ENCODE measurements at places on chromosomes 12 and 14.

DNA sequence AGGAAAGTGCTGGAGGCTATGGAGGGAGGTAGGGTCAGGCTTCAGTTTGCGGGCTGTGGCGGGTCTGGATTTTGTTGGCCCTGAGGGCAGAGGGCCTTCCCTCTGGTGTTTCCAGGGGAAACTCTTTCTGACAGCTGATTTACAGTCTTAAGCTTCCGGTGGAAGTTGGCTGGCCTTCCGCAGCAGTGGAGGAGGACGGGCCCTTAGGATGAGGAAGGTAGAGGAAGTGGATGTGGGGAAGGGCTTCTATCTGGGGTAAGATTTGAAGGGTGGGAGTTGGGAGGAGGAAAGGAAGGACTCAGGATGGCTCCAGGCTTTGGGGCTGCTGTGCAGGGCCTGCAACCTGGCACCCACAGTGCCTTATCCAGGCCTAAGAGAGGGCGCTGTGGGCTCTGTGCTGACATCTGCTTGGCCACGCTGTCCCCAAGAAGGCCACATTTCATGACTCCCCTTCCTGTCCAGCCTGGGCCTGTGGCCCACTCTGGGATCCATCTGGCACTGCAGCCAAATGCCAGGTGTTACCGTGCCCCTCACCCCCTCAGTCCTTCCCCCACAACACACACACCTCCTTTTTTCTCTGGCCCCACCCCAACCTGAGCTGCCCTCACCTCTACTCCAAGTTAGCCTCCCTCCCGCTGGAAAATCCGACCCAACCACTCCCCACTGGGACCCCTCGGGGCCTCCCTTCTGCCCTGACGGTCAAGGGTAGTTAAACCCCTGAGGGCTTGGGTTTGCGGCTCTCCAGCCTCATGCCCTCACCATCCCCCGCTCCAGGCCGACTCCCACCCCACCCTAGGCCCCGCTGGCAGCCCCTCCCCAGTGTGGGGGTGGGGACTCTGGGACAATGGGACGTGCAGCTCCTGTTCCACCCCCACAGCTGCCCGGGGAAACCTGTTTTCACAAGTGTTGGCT is 7.7 kb upstream of the PPP1R13B start:
- no peak for DNase-seq

DNA sequence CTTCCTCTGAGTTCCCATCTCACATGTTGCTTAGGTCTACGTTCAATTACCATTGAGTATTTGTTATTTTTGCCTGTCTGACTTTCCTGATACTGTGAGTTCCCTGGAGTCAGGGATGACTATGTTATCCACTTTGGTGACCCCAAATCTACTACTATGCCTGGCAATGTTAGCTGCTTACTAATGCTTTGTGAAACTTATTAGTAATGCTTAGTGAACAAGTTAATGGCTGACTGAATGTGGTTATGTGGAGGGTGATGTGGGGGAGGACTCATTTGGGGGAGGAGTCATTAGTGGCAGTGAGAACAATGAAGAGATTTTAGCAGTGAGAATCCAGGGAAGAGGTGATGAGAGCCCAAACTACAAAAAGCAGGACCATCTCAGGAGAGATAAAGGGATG is 121.6 kb downstream of the KTN1 start:
- DNase-seq: peak; percentile 87

DNA sequence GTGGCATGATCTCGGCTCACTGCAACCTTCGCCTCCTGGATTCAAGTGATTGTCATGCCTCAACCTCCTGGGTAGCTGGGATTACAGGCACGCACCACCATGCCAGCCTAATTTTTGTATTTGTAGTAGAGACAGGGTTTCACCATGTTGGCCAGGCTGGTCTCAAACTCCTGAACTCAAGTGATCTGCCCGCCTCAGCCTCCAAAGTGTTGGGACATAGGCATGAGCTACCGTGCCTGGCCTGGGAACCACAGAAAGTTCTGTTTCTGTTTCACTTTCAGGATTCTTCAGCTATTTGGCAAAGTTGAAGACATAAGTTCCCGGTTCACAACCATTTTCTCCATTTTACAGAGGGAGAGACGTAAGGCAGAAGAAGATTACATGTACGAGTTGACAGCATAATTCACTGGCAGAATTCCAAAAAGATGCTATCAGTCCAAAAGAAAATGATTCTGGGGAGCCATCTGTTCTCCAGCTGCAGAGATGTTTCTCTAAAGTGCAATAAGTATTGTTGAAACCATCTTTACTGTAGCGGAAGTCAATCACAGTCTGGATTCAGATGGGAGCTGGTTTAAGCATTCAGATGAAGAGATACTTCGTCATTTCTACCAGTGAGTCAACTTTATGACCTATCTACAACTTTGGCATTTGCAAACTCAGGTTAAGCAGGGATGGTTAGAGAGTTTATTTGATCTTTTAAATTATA is 8.1 kb upstream of the RNF34 start:
- DNase-seq: peak; percentile 54

GRCh38 chr14:36264595-36264994 is 55.8 kb downstream of the MBIP start:
- no peak for DNase-seq

GRCh38 chr12:40068416-40068815 is 37.5 kb downstream of the SLC2A13 start:
- no peak for DNase-seq

DNA sequence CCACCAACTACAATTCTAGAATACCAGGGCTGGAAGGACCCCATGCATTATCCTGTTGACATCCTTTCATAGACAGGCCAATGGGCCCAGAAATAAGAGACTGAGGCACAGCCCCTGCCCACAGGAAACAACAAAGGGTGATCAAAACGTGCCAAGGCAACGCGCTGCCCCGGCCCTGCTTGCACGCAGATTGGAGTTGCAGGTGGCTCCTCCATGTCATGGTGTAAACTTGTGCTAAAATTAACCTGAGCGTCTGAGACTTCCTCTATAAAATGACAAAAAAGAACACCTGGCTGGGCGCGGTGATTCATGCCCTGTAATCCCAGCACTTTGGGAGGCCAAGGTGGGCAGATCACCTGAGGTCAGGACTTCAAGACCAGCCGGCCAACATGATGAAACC is 30.1 kb downstream of the SPRING1 start:
- DNase-seq: no peak

GRCh38 chr12:54405106-54405505 is 14.0 kb downstream of the ITGA5 start:
- no peak for DNase-seq

- DNase-seq: peak; percentile 81
Observed at GRCh38 chr14:34081101-34081575, 130.3 kb upstream of the EGLN3 start.

- DNase-seq: no peak
Observed at GRCh38 chr12:105945880-105946279, 192.9 kb downstream of the NUAK1 start.

DNA sequence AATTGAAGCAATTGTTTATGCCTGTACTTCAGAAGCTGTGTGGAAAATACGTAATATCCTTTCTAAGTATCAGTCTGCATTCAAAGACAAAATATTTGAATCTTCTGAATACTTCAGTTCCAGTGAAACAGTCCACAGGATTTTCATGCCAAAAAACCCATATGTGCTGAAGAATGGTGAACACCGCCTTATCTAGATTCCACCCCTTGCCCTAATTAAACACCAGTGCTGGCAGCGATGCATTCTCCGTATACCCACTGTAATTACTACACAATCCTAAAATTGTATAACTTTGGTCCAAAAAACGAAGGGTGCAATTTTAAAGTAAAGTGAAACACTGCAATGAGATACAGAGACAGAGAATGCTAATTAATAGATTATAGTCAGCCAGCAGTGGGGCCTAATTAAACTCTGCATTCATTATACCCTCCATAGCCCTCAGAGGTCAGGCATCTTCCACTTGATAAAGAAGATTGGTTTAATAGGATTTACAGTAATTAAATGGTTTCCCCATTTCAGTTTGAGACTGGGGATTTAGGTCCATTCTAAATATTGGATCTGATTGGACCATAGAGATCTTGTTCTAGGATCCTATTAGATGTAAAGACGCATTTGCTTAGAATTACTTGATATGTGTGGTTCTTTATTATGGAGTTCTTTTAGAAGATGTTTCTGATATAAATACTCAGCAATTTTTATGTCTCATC is 43.9 kb downstream of the ERC1 start:
- no peak for DNase-seq

DNA sequence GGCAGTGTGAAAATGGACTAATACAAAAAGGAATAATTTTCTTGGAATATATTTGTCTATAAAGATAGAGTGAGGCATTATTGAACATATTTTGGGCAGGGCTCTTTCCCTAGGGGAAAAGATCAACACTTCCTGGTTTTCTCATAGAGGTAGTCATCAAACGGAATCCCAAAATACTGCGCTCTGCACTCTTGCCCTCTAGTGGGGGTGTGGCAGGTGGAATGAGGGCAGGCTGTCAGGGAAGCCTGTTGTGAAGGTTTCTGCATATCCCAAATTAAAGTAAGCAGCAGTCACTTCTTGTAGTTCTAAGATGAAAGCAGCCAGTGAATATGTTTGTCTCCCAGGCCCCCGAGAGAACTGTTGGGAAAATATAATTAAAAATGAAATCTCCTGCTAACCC is 666.8 kb upstream of the TMEM132C start:
- DNase-seq: no peak

- peak; percentile 10 for DNase-seq
Observed at GRCh38 chr14:52711666-52712065, 4.7 kb downstream of the PSMC6 start.

- DNase-seq: peak; percentile 79
Observed at GRCh38 chr12:89247967-89248366, 104.3 kb downstream of the DUSP6 start.

DNA sequence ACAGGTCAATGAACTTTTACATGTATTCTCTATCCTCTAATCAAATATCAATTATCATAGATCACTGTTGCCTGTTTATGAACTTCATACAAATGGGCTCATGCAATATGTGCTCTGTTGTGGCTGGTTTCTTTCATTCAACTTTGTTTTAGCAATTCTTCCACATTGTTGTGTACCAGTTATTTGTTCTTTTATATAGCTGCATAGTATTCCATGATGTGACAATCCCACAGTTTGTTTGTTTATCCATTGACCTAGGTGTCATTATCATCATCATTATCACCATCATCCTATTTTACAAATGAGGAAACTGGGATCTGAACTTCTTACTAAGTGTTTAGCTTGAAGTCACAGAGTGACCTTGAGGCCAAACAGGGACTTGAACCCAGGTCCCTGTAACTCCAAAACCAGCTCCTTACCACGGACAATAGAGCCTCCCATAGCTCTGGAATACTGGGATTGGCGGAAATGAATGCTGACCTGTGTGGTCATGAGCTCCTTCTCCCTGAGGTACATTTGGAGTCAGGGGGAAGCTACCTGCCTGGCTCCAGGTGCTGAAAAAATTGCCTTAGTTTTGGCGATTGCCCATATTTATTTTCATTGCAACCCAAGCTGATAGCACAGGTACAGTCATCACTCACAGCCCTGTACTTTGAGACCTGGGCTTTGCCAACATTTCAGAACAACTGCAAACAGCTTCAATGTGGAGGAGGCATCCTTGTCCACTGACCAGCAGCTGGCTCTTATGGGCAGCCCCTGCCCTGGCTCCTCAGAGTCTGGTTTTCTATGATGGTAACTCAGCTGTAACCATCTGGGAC is 9.2 kb downstream of the ZFP36L1 start:
- DNase-seq: no peak

GRCh38 chr14:78997811-78998210 is 827.6 kb downstream of the NRXN3 start:
- DNase-seq: peak; percentile 28

DNA sequence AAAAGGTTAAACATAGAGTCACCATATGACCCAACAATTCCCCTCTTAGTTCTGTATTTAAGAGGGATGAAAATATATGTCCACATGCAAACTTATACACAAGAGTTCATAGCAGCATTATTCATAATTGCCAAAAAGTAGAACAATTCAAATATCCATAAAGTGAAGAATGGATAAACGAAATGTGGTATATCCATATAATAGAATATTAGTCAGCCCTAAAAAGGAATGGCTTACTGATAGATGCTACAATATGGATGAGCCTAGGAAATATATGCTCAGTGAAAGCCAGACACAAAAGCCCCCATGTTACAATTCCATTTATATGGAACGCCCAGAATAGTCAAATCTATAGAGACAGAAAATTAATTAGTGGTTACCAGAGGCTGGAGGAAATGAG is 44.1 kb upstream of the RIN3 start:
- DNase-seq: no peak

- DNase-seq: no peak
Observed at GRCh38 chr12:3578557-3578956, 87.6 kb downstream of the PRMT8 start.

DNA sequence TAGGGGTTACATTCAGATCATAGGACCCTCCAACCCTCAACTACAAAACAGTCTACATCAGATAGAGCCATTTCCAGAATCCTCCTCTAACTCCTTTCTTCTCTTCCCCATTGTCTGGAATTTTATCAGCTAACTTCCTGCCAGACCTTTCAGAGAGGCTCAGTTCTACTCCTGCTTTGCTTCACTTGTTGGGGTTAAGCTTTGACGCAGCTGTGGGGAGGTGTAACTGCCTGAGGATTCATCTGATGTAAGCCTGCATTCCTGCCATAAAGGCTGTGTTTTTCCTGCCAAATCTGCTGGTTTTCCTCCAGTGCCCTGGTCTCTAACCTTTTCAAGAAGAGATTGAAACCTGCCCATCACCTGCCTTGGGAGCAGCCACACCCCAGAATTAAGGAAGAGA is 16.9 kb downstream of the DHRS2 start:
- no peak for DNase-seq
